Hypothalamus (tissue), 51 donors: ENCODE measurements at places on chromosomes 4 and X.

- DNase-seq: no peak
Observed at GRCh38 chr4:26899991-26900390, 39.4 kb downstream of the STIM2 start.

- DNase-seq: no peak
Observed at GRCh38 chr4:48499551-48500066, 9.6 kb downstream of the ZAR1 start.

DNA sequence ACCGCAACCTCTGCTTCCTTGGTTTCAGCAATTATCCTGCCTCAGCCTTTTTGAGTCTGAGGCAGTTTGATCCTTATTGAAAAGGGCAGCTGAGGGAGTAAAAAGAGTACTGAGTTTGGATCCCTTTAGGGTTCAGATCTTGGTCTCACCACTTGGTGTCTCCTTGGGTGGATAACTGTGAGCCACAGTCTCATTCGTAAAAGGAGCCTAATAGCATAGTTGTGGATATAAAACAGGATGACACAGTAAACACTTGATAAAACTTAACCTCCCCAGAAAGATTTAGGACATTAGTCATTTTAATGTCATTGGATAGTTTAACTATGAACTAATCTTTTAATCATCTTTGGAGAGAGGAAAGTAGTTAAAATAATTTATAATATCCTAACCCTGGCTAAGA lies 173.0 kb downstream of the ANK2 start:
- DNase-seq: no peak

DNA sequence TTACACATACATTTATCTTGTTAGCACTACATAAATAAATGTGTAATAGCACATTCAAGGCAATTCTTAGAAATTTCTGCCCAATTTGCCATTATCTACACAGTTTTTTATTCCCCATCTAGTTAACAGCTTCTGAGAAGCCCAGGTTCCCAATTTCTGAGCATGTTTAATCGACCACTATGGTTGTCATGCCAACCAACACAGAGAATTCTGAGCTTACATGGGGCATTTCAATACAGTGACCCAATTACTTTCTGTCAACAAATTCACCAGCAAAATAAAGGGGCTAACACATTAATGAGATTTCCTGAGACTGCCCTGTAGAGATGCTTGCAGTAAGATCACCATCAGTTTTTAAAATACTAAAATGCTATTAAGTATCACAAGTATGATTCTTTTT lies 22.0 kb downstream of the GPM6A start:
- DNase-seq: no peak

DNA sequence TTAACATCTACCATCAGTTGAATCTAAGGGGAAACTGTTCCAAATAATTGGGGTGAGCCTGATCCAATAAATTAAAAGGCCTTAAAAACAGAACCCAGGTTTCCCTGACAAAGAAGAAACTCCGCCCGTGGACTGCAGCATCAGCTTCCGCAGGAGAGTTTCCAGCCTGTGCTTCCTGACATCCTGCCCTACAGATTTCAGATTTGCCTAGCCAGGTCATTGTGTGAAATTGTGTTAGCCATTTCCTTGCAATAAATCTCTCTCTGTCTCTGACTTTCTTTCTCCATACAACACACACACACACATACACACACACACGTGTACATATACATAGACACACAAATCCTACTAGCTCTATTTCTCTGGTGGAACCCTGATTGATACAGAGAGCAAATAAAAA lies 48.3 kb upstream of the LCORL start:
- no peak for DNase-seq

- no peak for DNase-seq
Observed at GRCh38 chr4:143420227-143420626, 83.6 kb downstream of the GAB1 start.

DNA sequence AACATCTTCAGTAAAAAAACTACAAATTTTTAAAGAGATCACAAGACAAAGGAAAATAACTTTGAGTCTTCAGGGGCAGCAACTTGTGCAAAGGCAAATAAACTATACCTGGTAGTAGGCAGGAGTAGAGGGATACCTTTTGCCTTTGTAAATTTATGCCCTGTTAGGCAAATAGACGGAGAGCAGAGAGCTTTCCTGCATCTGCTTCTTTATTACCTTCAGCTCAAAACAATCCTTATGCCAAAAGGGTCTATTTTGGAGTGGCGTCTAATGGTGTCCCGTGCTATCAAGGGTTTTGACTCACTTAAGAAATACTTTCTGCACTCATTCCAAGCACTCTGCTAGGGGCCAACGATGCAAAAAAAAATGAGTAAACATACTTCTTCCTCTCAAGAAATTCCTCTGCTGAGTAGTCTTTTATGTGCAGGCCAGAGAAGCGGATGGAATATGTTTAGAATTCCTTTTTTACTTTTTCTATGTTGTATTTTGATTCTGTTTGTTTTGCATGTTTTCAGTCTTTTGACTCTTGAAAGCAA lies 131.9 kb downstream of the ANXA5 start:
- DNase-seq: no peak

GRCh38 chr4:152713951-152714705 lies 34.3 kb upstream of the TMEM154 start:
- DNase-seq: no peak

DNA sequence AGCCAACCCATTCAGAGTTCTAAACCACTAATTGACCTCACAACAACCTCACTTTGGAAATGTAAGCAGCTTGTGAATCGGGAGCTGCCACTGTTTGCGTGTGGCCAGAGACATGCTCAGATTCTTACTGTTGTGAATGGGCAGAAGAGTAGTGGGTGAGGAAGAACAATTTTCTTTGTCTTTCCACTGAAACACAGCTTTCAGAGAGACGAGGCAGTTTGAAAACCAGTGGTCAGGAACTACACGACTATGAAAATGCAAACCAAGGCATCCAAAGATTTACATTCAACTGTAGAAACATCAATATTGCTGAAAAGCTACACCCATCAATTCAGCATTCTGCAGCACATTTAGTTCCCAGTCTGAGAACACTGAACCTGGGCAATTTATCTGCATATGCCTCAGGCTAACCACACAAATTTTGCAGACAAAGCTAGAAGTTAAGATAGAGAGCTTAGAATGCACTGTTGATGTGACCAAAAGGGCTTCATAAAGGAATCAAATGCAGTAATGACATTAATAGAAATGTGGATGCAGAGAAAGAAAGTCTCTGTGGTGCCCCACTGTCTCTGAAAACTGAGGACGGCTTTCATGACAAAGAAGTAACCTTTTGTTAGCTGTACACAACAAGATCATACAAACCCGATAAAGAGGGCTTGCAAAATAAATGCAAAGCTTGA lies 134.3 kb downstream of the APBB2 start:
- no peak for DNase-seq

DNA sequence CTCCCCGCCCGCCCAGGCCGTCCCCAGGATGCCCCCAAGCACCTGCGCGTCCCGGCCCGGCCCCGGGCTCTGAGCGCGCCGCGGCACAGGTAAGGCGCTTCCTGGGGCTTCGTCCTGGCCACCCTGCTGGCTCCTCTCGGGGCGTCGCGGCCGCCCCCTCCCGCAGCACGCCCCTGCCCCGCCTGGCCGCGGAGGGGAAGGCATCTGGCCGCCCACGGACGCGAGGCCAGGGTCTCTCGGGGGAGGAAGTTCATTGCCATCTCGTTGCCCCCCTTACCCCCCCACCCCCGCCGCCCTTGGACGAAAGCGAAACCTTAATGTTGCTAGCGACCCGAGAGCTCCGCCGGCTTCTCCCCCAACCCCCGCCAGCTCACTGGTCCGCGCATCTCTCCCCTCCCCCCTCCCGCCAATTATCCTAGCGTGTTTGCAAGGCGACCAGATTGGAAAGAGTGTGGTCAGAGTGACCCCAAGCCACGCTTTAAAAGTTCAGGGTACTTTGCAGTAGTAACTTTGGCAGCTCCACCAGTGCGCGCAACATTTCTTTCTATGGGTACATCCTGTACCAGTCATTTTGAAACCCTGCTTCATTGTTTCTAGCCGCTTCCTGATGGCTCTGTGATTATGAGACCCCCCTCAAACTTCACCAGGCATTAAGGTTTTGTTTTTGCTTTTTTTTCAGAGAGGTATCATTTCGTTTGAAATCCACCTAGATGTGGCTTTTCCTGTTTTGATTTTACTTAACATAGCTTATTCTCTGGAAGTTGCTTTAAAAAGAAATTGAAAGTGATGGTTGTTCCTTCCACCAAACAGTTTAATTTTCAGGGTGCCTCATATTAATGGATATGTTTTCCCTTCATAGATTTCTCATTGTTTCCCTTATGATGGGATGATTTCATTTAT lies 626 bp downstream of the TBC1D1 start:
- DNase-seq: no peak

DNA sequence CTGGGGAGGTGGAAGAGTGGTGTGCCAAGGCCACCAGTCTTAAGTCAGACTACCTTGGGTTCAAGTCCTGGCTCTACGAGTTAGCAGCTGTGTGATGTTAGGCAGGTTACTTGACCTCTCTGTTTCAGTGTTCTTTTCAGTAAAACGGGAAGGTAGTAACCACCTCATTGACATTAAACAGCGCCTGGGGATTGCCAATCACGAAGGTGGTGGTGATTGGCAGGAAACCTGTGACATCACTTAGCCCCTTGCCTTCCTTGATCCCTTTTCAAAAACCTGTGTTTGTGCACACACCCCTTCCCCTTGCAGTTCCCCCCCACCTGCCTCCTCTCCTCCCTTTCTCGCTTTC lies 7.6 kb downstream of the KLF3 start:
- no peak for DNase-seq

DNA sequence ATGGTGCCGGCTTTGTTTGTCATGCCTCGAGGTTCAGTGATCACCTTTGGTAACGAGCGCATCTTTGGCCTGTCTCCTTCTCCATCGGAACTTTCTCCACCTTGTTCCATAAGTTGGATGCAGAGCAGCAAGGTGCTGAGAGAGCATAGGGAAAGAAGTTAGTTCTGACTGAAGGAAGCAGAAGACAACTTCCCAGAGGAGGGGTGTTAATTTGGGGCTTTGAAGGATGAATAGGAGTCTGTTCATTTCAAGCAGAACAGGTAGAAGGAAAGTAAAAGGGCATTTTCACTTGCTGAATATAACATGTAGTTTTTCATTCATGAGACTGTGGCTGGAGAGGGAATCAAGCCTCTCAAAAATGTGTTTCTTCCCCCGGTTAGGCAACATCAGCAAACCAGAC lies 232.0 kb upstream of the PSAPL1 start:
- DNase-seq: no peak

- no peak for DNase-seq
Observed at GRCh38 chr4:164381859-164382258, 372.1 kb upstream of the SMIM31 start.

DNA sequence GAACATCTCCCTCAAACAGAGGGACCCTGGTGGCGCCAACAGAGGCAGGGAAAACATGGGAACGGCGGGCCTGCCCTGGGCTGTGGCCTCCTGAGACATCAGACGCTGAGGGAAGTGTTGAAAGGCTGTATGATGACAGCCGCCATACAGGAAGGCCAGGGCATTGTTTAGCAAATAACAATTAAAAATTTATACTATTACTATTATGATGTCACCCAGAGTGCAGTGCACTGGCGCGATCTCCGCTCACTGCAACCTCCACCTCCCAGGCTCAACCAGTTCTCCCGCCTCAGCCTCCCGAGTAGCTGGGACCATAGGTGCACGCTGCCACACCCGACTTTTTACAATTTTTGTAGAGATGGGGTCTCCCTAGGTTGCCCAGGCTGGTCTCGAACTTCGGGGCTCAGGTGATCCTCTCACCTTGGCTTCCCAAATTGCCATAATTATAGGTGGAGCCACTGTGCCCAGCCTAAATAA lies 54.6 kb downstream of the CPZ start:
- DNase-seq: no peak

DNA sequence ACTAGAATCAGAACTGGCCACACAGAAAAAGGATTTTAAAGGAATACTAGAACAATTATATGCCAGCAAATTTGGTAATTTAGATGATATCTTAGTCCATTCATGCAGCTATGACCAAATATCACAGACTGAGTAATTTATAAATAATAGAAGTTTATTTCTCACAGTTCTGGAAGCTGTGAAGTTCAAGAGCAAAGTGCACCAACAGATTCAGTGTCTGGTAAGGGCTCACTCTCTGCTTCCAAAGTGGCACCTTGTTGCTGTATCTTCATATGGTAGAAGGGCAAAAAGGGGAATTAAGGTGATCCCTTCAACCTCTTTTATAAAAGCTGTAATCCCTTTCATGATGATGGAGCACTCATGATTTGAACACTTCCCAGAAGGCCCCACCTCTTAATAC lies 20.3 kb downstream of the TNIP2 start:
- no peak for DNase-seq

- DNase-seq: no peak
Observed at GRCh38 chr4:143026459-143027170, 158.1 kb upstream of the USP38 start.

DNA sequence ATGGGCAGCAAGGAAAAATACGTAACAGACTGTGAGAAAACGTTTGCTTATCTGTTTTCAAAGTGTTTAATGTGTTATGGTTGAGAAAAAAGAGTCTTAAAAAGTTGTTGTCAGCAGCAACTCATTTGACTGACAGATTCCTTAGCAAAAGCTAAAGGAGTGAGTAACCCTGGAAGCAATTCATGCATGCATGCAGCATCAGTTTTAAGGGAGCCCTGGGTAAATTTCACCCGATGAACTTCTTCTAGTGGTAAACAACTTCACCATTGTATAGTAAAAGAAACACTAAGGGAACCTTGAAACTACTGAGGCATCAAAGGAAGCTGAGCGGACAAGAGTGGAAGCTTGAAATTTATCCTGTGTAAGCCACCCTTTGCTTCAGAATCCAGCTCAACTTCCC lies 583.2 kb upstream of the INTU start:
- DNase-seq: no peak

- no peak for DNase-seq
Observed at GRCh38 chrX:15497865-15498264, 2.7 kb upstream of the BMX start.

GRCh38 chr4:138749303-138749702 lies 266.3 kb upstream of the NOCT start:
- no peak for DNase-seq

GRCh38 chr4:139630991-139631390 lies 34.6 kb upstream of the MGST2 start:
- DNase-seq: no peak

GRCh38 chrX:20545538-20545937 lies 278.8 kb upstream of the RPS6KA3 start:
- no peak for DNase-seq

DNA sequence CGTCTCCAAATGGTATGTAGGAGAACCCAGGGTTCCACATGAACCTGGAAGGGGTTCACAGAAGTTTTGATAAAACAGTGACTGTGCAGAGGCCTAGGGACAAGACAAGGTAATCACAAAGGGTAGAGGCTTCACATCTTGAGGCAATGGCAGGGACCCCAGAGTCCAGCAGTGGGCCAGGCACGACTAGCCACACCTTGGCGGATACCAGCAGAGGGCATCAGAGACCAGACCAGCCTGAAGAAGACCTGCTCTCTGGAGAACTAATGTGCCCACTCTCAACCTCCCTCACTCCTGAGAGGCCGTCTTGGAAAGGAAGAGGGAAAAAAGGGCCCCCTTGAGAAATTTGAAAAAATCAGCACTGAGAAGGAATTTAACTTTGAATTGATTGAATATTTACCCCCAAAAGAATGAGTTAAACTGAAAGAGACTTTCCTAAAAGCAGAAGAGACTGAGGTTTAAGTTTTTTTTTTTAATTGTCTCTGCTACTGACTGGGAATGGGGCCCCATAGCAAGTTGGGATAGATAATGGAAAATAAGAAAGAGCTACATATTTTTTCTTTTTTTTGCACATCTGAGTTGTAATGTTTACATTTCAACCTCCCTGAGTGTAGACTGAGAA lies 243.8 kb upstream of the JADE1 start:
- DNase-seq: peak; percentile 7
